ENCODE measurements at places on chromosomes 3 and 15.
A peak's percentile ranks its signal among the peaks of the same experiment; 100 is the strongest.

GRCh38 chr3:172475703-172476102 is 27.4 kb upstream of the GHSR start:
- no peak for DNase-seq

- DNase-seq = no peak
Observed at GRCh38 chr3:30292192-30292893, 314.1 kb upstream of the TGFBR2 start.

DNA sequence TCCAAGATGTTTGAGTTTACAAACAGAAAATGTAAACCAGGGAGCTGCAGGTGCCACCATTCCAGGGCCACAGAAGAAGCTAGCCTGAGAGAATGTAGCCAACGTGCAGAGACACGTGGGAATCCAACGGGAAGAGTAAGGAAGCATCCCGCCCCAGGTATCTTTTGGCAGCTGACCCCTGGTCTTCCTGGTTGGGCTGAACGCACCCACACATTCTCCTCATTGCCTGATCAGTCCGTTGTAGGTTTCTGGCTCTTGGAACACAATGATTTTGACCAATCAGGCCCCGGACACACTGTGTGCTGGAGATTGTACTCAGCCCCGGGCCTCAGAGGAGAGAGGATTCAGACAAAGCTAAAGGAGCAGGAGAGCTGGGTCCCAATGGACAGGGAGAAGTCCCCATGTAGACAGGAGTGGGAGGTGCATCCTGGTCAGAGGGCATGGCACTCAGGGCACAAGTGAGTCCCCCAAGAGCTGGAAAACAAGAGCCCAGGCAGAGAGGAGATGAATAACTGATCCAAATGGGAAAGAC is 102.3 kb downstream of the TPRA1 start:
- DNase-seq = no peak

GRCh38 chr15:96551196-96551595 is 220.7 kb downstream of the NR2F2 start:
- no peak for DNase-seq

DNA sequence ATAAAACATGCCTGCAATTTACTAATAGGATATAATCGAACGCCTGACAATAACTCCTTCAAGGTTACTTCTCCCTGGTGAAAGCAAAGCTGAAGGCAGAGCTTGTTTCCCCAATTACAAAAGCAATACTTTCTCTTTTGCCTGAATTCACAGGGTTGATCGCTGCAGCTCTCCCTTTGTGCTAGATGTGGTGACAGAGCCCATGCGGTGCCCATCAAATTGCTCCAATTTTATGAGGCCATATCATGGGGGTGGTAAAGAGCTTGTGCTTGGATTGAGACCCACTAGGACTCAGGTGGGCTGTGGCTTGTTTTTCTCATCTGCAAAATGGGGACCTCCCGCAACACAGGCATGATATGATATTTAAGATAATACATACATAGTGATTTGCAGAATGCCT is 143.4 kb downstream of the GREM1 start:
- no peak for DNase-seq

GRCh38 chr3:166444756-166445155 is 607.5 kb upstream of the BCHE start:
- no peak for DNase-seq

DNA sequence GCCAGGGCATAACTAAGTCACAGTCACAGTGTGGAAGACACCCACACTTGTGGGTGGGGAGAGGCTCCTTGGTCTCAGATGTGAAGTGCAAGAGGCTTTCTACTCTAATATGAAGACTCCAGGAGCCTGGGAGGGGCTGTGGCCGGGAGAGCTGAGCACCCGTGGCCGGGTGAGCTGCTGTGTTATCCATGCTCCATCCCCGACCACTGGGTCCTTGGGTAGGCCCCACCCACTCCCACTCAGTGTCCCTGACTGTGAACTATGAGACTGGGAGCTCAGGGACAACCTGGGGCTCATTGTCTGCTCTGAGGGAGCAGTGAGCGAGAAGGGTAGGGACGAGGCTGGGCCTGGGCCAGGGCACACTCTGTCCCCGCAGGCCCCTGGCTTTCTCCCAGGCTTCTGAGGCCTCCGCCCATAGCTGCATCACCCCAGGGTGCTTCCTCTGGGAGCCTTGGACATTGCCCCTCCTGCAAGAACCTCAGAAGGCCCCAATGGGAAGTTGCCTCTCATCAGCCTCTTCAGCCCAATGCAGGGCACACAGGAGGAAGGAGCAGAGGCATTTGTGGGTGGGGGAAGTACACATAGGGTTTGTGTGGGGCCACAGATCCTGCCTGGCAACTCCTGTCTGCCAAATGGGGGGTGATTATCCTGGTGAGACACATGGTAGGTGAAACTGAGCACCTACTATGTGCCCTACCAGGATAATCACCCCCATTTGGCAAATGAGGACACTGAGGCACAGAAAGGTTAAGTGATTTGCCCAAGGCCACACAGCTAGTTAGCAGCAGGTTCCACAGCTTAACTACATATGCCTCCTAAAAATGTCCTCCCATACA is 2.4 kb downstream of the ANPEP start:
- DNase-seq = no peak

GRCh38 chr3:132469326-132469725 is 52.0 kb downstream of the DNAJC13 start:
- no peak for DNase-seq

DNA sequence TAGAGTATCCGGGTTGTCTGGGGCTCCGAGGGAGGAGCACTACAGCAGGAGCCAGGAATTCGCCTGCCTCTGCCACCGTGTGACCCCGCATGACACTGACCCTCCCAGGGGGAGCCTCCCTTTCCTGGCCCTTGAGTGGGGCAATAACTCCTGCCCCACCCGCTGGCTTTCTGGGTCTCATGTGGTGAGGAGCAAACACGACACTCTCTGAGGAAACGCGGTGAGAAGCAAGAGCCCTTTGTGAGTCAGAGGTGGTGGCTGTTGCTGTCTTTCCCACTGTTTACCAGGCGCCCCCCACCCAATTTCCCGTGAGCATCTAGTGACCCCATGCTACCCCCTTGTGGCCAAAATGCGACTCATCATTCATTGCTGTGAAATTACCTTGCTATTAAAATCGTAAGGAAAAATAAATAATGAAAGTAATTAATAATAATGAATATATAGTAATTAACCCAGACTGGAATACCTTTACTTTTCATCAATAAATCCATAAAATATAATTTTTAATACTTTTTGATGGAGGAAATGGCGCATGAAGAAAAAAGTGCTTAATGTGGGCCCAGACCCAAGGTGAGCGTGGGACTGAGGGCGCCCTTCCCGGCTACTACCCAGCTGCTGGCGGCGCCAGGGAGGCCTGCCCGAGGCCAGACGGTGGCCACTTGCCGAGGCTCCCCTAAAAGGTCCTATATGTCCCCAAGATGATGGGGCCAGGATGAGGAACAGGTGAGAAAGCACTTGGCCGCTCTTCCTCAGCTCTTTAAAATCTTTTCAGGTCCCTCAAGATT is 29.3 kb downstream of the CCNL1 start:
- peak; percentile 27 for DNase-seq

DNA sequence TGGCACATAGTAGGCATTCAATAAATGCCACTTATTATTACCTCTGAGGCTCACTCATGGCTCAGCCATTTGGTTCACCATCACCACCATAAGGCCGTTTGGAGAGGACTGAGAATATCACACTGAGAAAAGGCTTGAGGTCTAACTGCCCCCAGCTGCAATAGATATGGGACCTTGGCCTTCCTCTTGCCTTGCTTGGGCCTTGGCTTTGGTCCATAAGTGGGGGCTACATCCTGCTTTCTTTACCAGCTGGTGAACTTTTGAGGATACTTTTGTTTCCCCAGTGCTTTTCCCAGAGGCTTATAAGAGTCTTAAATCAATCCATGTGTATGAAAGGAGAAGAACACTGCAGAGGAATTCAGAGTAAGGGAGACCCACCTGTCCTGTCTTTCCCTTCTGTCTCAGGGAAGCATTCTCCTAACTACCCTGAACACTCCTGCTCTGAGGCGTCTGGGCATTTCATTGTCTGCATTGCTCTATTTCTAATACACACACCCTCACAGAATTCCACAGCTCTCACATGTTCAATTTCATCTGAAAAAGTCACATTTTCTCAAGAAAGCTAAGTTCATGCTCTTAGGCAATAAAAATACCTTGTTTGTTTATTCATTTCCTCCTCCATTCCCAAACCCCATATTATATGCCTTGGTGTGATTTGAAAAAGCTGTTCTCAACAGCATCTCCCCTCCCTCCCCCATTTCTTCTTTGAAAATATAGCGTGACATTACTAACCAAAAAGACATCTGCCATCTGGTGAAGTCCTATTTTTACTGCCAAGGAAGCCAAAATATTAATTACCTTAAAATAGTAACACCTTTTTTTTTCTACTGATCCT is 22.5 kb upstream of the KCNMB2 start:
- DNase-seq = no peak

DNA sequence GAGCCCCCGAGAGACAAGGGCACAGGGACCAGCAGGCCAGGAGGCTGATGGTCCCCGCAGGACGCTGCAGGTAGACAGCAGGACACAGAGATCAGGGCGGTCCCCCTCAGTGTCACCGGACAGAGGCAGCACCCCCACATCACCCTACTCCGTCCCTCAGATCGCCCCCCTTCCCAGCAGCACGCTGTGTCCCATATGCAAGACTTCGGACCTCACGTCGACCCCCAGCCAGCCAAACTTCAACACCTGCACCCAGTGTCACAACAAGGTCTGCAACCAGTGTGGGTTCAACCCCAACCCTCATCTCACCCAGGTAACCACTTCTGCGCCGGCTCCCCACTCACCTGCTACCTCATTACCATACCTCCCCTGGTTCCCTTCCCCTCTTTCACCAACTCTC is 49.1 kb upstream of the APEH start:
- DNase-seq = no peak

DNA sequence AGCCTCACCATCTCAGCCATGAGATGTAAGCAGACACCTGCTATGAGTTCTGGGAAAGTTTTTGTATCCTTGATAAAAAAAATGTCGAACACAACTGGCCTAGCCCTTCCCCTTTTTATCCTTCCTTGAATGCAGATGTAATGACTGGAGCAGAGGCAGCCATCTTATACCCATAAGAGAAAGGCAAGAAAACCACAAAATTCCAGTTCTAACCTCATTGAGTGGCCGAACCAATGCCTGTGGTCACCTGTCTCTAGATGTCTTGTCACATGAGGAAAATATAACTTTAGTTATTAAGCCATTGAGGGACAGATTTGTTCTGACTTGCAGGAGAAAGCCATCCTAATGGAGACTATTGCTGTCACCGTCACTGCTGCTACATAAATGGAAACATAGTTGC is 80.4 kb upstream of the SLC6A6 start:
- no peak for DNase-seq

DNA sequence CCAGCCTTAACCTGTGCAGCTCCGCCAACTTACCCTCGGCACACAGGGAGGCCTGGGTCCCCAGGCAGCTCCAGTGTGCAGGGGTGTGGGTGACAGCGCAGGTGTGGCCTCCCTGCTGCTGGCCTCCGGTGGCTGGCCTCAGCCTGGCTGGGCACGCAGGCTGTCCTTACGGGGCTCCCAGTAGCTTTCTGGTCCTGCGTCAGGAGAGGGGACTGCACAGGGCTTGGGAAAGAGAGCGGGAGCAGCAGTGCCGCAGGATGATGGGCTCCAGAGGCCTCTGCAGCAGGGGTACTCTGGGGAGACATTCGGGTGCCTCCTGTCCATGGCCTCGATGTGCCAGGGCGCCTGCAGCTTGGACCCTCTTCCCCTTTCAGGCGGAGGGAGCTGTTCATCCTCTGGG is 9.4 kb downstream of the APBA2 start:
- no peak for DNase-seq

GRCh38 chr3:56303487-56303886 is 164.8 kb downstream of the ERC2 start:
- DNase-seq = no peak

DNA sequence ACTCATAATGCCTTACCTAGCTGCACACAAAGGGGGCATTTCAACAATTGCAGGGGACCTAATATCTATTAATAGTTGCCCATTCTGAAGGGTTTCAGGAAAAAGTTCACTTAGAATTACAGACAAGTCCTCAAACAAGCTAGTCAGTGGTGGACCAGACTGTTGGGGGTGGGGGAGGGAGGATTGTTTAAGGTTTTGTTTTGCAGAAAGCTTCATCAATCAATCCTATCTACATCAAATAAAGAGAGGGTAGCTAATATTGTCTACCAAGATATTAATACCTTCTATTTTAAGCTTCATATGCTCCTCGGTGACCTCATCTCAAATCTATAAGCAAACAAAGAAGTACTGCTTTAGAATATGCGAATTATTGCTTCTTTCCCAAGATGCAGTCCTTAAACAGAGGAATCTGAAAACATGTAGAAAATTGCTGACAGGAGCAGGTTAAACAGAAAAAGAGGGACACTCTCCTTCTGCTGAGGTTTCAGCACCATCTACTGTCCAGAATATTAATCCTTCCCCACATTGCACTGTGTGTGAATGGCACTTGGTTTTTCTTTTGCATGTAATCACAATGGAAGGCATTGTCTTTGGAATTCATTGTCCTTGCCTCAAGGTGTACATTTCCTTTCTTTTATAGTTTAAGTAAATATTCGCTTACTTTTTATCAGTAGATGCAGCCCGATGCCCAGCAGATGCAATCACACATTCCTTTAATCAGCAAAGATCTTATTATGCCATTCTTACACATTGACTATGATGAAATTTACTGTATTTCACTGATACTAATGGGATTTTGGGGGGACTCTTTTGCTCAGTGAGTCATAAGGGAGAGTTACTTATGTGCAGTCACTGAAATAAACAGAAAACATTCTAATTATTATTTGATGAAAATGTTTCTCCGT is 94.7 kb downstream of the IL5RA start:
- no peak for DNase-seq

DNA sequence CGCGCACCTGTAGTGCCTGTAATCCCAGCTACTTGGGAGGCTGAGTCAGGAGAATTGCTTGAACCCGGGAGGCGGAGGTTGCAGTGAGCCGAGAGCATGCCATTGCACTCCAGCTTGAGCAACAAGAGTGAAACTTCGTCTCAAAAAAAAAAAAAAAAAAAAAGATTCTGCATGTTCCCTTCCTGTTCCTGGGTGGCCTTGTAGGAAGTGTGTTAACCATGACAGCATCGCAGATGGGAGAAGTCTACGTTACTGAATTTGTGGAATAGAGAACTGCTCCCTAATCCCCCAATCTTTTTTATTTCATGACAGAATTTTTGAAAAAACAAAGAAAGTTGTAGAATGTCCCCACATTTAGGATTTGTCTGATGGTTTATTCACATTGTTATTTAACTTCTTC is 45.4 kb downstream of the FOXL2 start:
- no peak for DNase-seq

All from stimulated activated CD8-positive, alpha-beta memory T cell treated with anti-CD3 and anti-CD28 coated beads, Interleukin-2, amount 100 ng/mL, for 48 hours (primary cell).